ENCODE measurements at places on chromosomes 7 and 10.

- no peak for DNase-seq
These were observed 77.8 kb upstream of the ZNF804B start for GRCh38 chr7:88681682-88682081.

DNA sequence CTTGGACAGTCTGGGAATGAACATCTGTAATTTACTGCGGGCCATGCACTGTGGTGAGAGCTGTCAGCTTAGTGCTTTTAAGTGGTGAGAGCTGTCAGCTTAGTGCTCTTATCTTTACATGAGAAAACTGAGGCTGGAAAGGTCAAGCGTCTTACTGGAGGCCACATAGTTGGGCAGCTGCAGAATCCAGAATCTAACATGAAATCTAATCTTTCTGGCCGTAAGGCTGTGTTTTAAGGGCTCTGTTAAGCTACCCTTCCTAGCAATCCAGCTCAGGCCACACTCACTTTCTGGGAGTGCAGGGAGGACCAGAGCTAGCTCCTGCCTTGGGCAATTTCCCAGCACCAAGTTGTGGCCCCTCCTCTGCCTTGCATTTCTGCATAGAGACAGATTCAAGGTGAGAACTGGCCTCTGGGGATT is 70.2 kb downstream of the SORCS3 start:
- DNase-seq, result no peak

DNA sequence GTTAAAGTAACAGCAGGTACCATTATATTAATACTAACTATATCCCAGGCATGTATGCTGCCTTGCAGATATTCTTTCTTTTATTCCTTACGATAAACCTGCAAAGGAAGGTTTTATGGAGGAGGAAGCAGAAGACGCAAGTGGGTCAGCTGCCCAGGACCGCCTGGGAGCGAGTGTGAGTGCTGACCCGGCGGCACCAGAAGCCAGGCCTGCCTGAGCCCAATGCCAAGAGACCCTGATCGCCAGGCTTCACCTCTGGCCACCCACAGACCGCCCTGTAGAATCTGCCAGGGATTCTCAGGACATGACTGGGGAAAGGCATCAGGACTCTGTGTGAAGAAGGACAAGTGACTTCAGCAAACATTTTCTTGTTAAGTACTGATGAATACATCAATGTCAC is 26.3 kb downstream of the PITRM1 start:
- no peak for DNase-seq

GRCh38 chr10:6843894-6844650 is 264.0 kb upstream of the PRKCQ start:
- no peak for DNase-seq

DNA sequence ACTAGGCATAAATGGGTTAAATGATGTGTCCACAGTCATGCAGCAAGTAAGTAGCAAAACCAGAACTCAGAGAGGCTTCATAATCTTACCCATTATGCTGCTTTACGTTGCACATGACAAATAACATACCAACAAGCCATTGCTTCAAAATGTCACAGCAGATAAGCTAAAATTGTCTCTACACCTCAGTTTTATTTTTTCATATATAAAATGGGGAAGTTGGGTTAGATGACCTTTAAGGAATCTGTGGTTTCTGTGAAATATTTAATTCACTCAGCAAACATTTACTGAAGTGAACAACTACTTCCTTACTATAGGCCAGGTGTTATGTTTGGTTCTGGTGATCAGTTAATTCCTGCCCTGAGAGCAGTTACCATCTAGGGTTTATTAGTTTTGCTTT is 2.2 kb upstream of the ASCC1 start:
- no peak for DNase-seq

DNA sequence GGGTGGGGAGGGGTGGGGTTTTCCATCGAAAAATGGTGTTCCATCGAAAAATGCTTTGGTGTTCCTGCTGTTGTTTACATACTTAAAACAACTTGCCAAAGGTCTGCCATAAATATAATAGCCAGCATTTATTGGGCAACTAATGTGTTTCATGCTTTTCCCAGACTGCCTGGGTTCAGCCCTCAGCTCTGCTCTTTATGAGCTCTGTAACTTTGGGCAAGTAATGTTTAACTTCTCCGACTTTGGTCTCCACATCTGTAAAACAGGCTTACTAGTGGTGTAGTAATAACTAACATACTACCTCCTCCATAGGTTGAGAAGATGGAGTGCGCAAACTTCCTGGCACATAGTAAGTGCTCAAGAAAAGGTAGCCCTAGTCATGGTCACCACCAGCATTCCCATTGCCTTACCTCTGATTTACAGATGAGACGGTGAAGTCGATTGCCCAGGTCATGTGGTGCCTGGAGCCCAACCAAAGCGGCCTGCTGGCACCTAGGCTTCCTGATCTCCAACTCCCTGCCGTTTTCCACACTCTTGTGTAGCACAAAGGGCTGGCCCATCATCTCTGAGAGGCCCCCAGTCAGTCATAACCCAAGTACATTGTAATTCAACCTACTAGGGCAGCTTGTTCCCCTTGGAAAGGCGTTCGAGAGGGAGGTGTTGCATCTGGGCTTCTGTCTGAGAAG is 8.9 kb downstream of the ZMIZ1 start:
- no peak for DNase-seq

- no peak for DNase-seq
These were observed 2.6 kb upstream of the MYL7 start for GRCh38 chr7:44143646-44144250.

DNA sequence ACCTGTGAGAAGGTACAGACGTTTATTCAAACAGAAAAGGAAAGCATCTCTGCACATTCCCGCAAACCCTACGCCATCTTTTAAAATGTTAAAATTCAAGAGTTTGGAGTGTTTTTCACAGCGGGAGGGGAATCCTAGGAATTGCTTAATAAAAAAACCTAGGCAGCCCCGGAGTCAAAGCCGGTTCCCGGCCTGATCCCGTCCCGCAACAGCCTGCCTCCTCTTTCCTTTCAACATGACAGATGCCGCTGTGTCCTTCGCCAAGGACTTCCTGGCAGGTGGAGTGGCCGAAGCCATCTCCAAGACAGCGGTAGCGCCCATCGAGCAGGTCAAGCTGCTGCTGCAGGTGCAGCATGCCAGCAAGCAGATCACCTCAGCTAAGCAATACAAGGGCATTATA is 123.0 kb upstream of the VSTM2A start:
- DNase-seq, result no peak

- no peak for DNase-seq
These were observed 600 bp upstream of the LGI1 start for GRCh38 chr10:93757136-93757535.

DNA sequence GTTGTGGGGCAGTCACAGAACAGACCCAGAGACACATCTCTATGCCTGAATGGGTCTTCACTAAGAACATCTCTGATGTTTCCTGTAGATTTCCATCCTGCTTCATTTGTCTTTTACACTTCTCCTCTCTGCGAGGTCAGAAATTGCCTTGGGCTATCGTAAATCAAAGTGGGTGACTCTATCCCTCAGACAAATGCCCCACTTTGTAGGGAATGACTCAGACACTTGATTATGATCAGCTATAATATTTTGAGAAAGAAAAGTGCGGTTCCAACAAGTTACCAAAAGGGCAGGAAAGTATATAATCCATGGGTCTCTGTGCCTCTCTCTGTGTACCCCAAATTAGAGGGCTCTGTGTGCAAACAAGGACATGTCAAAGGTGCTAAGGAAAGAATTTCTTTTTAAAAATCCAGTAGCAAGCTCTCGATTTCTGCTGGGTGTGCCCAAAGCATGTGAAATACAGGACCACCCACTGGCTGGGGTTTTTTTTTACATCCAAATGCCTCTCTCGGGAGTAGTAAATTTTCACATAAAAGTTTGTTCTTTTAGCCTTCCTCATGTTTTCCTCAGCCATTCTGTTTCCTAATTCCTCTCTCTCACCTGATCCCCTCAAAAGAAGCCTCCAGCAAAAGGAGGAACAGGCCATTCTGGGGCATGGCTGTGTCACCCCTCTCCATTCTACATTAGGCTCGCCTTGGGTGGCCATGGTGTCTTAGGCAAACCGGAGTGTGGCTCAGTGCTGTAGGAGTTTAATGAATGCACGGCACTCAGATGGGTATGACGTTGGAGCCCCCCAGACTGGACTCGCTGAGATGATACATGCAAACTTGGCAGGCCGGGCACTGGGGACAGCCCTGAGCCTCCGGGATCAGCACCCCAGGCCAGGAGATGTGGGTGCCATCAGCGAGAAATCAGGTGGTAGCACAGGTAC is 6.3 kb upstream of the OPN4 start:
- DNase-seq, result no peak

DNA sequence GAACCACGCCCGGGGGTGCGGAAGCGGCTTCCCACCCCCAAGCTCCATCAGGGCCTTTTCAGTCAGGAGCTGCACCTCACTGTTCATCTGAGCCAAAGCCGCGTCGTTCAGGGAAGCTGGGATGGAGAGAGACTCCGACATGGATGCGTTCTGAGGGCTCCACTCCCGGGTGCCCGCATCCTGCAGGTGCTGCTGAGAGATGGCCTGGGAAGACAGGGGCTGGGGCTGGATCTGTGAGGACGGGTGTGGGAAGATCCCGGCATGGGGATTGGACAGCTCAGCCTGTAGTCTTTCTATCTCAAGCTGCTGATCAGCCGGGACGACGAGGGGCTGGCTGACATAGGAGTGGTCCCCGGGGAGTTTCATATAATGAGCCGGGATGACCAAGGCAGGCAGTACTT is 45.0 kb upstream of the NMT2 start:
- no peak for DNase-seq

GRCh38 chr7:23373151-23374004 is 74.2 kb downstream of the MALSU1 start:
- no peak for DNase-seq

- DNase-seq, result no peak
These were observed 265.4 kb downstream of the KCND2 start for GRCh38 chr7:120538335-120538734.

- no peak for DNase-seq
These were observed 46.1 kb downstream of the EPHB4 start for GRCh38 chr7:100781255-100781654.

GRCh38 chr10:47143473-47143872 is 156.5 kb upstream of the GDF10 start:
- no peak for DNase-seq

GRCh38 chr10:112141292-112141691 is 42.3 kb downstream of the GPAM start:
- no peak for DNase-seq

DNA sequence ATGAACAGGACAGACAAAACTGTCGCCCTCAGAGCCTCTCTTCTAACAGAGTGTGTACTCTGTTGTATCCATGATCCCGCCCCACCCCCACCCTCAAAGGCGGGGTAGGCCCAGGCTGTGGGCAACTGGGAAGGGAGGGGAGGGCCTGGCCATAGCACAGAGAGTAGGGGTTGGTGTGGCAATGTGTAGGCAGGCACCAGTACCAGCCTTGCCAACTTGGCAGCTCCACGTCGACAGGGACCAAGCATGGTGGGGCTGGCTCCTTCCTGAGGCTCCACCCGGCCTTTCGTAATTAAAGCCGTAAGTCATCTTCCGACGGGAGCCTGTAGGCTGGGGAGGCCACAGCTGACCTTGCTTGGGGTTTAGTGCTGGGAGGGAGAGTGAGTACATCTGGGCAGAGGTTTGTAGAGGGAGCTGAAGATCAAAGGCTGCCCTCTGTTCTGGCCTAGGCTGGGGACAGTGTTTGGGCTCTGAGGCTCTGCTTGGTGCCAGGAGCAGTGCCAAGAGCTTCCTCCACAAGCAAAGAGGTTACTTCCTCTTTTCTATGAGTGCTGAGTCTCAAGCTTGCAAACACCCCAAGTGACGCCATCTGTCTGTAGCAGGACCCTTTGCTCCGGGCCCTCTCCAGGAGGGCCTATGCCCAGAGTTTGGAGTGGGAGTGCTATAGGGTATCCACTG is 121.6 kb downstream of the C10orf105 start:
- DNase-seq, result no peak

DNA sequence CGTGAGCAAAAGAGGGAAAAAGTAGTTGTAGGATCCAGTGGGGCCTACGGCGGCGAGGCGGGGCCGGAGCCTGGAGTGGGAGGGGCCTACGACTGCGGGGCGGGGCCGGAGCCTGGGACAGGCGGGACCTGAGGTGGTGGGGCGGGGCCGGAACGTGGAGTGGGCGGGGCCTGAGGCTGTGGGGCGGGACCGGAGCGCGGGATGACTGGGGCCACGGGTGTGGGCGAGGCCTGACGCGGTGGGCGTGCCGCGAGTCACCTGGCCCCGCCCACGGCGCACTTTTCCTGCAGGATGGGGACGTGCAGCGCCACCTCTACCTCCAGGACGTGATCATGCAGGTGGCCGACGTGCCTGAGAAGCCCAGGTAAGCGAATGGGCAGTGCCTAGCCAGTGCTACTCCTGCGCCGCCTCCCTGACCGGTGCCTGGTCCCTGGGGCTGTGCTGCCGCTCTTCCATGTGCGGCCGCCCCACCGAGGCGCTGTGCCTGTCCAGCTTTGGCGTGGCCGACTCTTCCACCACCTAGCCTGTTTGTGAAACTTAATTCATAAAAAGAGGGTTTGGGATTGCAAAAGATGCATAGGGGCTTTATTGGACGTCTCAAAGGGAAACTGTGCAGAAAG is 496 bp downstream of the ZNF511 start:
- no peak for DNase-seq

DNA sequence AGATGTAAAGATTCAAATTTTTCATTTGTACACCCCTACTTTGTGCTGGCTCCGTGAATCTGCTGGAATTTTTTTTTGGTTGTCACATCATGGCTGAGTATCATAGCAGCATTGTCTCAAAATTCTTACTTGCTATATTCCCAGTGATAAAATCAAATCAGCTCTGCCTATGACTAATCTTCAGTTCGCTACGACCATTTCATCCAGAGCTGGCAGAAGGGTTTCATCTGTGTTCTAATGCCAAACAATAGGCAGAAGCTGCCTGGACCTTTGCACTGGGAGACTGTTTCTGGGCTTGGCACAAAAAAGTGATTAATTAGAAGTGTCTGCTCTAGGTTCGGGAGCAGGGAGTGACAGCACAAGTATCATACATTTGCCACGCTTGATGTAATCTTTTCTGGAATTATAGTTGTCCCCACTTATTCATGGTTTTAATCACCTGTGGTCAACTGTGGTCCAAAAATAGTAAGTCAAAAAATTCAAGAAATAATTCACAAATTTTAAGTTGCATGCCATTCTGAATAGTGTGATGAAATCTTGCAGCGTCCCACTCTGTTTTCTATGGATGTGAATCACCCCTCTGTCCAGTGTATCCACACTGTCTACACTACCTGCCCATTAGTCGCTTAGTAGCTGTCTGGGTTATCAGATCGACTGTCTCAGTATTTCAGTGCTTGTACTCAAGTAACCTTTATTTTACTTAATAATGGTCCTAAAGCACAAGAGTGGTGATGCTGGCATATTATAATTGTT is 120.5 kb upstream of the IMMP2L start:
- DNase-seq, result no peak

GRCh38 chr7:105880571-105881330 is 4.4 kb upstream of the ATXN7L1 start:
- no peak for DNase-seq

- DNase-seq, result no peak
These were observed 154.9 kb downstream of the SLIT1 start for GRCh38 chr10:97030894-97031293.

- DNase-seq, result no peak
These were observed 233.6 kb upstream of the CCDC6 start for GRCh38 chr10:60139798-60140566.
